ENCODE measurements at places on chromosomes 12 and 14. TPM values are rescaled to one million over a fixed set of nuclear protein-coding genes. Genes with fewer than 3 reads are reported as not detected.

The FAM181A gene
- total RNA-seq = not detected

DNA sequence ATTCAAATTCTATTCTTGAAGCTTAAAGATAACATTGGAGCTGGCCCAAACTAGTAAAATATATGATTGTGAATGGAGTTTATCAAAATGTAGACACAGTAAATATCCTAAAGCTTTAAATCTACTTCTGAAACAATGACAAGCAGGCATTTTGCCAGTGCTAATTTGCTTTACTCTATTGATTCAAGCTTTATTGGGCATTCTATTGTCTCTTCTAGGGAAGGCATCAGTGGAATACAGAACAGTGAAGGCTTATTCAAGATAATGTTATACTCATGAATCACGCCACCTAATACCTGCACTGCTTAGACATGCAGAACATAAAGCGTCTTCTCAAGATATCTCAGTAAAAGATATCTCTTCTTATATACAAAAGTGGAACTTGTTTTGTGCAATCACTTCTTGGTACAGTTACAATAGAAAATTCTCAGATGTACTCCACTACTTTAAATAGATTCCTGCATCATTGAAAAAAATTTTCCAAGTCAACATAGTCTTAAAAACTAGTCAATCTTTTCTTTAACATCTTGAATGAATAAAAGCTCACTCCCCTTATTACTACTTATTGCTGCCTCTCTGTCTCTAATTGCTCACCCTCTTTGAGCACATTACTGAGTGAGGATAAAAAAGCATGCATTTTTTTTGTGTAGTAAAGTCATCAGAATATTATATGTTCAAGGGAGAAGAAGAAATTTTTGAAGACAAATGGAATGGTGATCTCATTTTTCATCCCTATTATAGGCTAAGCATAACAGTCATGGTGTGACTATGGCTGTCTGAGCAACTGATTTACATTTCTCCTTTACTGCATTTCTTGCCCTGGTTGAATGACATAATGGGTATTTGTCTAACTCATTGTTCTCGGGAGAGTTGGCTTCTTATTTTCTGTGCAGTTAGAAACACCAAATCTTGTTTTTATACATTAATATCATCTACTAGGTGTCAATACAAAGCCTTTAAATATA, 98.0 kb upstream of the E2F7 start:
- peaks cover 2% of the 10 kb centered on the region for H3K27me3 ChIP-seq
- no peak for DNase-seq
- no peaks in the 10 kb centered on the region for H3K36me3 ChIP-seq
- no peak overlapping the region for H3K4me3 ChIP-seq
- H3K27ac ChIP-seq = no peak overlapping the region

The PCED1B gene
- total RNA-seq = 133 TPM

The GLS2 gene
- 5.5 TPM for total RNA-seq

DNA sequence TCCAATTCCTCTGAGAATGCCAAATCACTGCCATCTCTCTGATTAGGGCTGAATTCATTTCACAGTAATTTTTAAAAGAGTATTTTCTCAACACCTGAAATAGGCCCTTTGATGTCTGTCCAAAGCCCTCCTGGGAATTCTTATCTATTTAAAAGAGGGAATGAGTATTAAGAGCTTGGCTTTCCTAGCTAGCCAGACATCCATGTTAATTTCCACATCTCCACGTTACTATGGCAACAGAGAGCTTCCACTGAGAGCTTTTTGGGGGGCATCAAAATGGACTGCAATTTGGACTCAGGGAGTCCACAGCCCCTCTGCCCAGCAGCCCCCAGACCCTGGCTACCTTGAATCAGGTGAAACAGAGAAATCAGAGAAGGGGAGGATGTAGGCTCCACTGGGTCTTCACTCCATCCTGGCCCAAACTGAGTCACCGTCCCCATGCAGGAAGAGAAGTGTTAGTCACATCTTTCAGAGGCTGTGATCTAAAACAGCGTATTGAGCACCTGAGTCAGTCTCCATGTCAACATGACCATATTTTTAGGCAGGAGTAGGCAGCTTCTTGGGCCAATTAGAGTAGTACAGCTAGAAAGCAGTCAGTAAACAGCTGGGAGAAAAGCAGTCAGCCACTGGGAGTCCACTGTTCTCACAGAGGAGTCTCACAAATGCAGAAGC, 7.0 kb upstream of the FICD start:
- H3K4me3 ChIP-seq = no peak overlapping the region
- H3K4me1 ChIP-seq = peaks cover 20% of the 10 kb centered on the region

The TXNDC16 gene
- total RNA-seq = 4.3 TPM

- no peak overlapping the region for H3K27ac ChIP-seq
- no peak for DNase-seq
- H3K4me3 ChIP-seq = no peak overlapping the region
- H3K36me3 ChIP-seq = no peaks in the 10 kb centered on the region
Measured at GRCh38 chr12:42469355-42470175, 120.0 kb downstream of the PRICKLE1 start.
